ENCODE measurements at places on chromosomes 3 and 15.

DNA sequence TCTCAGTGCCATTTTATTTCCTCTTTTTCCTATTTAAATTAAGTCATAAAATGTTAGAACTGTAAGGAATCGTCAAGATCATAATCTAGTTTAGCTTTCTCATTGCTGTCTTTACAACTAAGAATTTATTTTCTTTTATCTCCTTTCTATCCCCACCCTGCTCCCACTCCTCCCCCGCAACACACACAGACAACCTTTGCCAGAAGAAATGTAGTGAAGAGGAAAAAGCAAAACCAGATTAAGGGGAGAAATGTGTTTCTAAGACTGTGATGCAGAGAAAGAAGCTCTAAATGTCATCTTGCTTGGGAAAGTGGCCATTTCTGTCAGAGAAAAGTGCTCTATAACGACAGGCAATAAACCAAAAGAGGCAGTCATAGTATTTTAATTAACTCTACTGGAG is 78.3 kb upstream of the MLF1 start:
- no peak for DNase-seq

- no peak for DNase-seq
These were observed 64.7 kb downstream of the MINAR1 start for GRCh38 chr15:79496838-79497237.

DNA sequence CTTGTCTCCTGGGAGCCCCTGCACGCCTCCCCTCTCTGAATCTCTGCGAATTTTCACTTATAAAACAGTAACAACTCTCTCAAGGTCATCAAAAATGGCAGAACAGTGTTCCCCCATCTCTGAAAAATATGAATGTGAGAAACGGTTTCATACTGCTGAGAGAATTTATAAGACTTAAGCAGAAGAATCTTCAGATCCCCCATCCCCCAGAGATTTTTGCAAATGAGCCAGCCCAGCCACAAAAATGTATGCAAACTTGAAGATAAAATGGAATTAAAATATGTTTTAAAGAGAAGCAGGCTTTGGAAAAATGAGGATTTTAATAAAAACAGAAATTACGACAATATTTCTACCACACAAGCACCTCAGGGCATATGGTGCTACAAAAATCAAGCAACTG is 173.0 kb downstream of the STT3B start:
- DNase-seq: no peak

GRCh38 chr3:115792206-115792955 is 169.1 kb downstream of the GAP43 start:
- DNase-seq: peak; percentile 55

DNA sequence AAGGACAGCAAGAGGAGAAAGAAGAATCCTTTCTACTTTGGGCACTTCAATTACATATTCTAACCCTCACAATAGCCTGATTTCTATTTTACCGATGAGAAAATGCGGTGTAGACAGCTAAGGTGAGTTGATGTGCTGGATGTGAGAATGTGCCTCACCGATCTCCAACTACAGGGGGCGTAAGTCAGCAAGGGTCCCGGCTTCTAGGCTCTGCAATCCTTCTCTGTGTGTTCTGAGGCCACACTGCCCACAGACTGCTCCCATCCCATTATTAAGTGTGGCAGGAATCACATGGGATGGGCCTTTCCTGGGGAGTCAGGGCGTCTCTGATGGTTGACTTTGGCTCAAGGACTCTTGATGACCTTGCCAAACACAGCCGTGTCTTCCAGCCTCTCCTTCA is 23.6 kb upstream of the RPL35A start:
- DNase-seq: peak; percentile 18

DNA sequence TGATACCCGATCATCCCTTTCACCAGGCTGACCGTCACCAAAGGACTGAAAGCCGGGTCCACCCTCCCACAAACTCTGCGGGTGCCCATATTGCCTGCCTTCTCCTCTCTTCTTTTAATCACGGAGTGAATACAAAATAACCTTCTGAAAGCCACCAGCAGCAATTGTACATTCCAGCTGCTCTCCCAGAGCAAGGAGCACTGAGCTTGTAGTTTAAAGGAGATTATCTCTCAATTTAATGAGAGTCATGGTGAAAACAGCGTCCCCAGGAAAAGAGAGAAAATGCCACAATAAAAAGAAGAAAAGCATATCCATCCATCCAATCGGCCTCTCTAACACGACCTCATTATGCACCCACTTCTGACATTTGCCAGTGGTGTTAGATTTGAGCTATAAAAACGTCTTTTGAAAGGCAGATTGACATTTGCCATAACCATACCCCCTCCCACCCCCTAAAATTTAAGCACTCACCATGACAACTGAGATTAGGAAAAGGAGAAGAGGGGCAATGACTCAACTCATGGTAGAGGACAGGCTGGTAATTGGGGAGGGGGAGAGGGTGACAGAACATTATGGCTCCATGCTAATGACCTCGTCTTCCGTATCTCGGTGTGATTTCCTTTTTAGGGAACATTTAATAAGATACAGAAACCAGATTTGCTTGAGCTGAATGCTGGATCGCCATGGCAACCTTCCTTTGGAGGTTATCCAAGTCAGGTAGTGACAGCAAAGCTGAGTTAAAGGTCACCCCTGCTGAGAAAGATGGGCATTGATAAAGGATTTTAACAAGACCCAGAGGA is 106.2 kb downstream of the ST8SIA2 start:
- DNase-seq: no peak

DNA sequence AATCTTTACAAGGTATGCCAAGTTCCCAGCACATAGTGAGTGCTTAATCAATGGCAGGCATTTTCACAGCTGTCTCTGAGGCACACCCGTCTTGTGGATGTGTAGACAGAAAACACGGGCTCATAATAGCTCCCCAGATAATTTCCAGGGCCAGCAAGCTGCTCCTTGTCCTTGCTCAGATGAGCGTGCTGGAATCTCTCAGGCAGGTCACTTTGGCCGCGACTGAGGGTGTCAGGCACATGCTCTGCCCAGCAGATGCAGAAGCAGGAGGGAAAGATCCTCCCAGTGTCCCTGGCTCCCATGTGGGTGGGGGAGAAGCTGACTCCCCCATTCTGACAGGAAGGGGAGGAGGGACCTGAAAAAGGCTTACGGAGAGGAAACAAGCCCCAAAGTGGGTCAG is 35.6 kb upstream of the SLC6A1 start:
- no peak for DNase-seq

GRCh38 chr15:80208758-80209734 is 43.0 kb downstream of the CTXND1 start:
- DNase-seq: no peak

GRCh38 chr3:177237206-177237605 is 39.9 kb upstream of the TBL1XR1 start:
- no peak for DNase-seq

DNA sequence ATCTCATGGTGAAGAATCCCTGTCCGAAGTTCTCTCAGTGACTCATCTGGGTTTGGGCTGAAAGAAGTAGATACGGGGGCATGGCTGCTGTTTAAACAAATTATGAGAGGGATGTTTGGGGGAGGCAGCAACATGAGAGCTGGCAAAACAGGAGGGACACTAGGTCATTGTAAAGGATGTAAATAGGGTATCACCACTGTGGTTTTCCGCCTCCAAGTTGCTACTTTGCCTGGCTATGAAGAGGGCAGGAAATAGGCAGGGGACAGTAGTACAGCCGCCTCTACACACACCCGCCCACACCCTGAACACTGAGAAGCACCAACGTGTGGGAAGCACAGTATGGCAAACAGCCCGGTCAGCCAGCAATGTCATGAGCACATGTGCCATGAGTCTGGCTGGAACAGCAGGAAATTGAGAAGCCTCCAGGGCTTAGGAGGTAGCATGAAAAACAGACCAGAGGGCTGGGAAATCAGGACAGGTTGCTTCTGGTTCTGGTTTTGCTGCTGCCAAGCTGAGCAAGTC is 17.1 kb downstream of the HEXA start:
- no peak for DNase-seq

DNA sequence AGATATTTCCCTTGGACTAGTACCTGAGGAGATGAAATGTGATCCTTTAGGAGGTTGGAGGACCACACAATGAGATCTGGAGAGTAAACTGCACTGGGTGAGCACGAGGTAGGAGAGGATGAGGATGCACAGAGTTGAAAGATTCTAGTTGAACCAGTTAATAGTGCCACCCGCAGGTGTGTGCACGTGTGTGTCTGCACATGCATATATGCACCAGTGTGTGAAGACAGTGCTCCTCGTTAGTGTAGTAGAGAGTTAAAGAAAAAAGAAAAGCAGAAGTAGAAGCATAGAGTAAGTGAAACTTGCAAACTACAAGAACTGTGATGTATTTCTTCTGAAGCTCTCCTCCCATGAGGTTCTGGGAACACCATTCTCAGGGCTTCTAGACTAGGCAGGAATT is 8.4 kb downstream of the MED12L start:
- DNase-seq: no peak

- DNase-seq: no peak
These were observed 269.3 kb upstream of the UBE2E2 start for GRCh38 chr3:22933841-22934116.

DNA sequence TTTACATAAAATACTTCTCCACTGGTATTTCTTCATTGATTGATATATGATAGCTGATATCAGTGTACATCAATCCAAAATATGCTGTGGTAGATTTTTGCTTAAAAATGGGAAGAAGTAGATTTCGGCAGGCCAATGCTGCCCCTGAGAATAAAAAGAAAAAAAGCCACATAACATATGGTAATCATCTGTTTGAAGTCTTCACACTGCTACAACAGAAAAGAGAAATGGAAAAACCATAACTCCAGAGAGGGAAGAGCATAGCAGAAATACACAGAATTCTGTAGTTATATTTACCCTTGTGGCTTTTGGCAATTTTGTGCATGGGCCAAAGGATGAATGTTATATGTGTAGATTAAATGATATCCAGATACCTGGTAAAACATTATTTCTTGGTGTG is 143.1 kb upstream of the KCNMB2 start:
- DNase-seq: no peak

GRCh38 chr3:44981751-44982150 is 5.7 kb downstream of the EXOSC7 start:
- peak; percentile 24 for DNase-seq

DNA sequence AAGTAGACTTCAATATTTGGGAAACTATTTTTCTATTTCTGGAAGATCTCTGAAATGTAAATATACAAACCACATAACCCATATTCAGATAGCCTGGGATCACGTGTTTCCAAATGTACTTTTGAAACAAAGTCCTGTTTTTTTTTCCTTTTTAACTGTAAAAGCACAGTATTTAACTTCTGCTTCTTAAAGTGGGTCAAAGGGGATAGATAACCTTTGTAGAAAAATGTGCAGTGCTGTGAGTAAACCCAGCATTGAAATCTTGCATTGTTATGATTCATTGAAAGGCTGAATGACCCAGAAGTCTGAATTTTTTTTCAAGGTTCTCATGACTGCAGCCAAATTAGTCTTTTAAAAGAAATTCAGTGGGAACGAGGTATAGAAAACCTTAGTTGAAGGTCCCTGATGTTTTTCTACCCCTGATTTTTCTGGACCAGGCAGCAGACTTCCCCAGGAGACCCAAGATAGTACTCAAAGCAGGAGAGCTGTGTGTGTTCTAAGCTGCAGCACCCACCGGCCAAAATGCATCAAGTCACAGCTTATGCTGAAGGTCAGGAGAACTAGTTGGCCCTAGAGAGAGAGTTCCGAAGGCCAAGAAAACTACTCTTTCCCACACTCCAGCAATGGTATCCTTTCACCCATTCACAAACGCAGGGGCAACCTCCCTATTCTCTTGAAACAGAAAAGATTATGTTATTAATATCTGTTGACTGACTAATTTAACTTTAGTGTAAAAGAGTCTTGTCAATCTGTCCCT is 43.6 kb upstream of the APH1B start:
- DNase-seq: no peak

DNA sequence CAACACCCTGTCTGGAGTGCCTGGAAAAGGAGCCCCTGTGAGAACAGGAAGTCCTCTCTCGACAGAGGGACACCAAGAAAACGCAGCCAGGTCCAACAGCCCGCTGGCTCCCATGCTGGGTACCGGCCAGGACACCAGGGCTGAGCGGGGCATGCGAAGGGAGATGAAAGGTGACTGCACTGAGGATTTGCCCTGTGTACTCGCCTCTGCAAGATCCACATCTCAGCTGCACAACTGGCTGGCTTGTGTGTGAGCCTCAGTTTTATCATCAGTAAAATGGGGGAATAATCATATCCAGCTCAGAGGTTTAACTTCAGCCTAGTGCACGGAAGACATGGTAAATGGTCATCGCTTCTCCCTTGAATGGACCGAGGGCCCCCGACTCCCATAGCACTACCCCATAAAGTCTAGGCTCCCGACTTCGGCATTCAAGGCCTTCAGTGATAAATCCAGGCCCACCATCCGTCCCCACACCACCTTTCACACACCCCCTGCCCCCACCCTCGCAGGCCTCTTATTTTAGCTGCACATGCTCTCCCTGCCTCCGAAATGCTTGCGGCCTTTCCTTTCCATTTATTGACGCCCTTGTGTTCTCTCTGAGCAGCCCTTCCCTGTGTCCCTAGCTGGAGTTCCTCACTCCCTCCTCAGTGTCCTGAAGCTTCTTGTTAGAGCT is 15.8 kb downstream of the ISG20 start:
- DNase-seq: no peak

GRCh38 chr15:77037388-77038209 is 33.3 kb downstream of the TSPAN3 start:
- DNase-seq: no peak

DNA sequence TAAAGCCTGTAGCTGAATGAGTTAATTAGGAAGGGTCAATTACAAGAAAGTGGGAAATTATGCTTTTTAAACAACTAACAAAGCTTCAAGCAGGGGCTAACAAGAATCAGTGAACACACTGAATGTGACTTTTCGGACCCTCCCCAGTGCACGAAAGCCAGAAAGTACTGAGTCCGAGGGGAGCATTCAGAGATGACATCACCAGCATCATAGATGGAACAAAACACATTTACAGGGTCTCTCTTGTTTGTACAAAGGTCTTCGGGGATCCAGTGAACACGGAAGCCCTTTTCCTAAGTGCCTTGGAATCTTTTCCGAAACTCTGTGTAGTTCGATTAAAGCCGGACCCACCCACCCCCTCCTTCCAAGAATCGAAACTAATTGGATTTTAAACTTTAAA is 829 bp downstream of the DCP1A start:
- no peak for DNase-seq
